ENCODE measurements at places on chromosomes 6 and 20.

GRCh38 chr6:5215799-5216198, 45.0 kb downstream of the LYRM4 start:
- DNase-seq: no peak

DNA sequence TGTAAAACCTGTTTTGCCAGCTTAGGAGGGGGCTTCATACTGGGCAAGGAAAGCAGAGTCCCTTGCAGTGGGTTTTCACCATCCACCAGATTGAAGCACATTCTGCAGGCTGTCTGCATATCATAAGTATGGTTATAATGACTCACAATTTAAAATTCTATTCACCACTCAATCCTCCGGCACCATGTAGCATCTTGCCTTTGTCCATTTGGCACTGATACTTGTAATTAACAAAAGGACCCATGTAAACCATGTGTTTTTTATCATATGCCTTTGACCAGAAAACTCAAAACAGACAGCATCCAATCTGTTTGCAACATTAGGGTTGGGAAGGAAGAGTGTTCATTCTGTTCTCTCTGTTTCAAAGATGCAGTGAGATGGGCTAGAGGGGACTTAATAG, 3.0 kb downstream of the CD83 start:
- DNase-seq: no peak

DNA sequence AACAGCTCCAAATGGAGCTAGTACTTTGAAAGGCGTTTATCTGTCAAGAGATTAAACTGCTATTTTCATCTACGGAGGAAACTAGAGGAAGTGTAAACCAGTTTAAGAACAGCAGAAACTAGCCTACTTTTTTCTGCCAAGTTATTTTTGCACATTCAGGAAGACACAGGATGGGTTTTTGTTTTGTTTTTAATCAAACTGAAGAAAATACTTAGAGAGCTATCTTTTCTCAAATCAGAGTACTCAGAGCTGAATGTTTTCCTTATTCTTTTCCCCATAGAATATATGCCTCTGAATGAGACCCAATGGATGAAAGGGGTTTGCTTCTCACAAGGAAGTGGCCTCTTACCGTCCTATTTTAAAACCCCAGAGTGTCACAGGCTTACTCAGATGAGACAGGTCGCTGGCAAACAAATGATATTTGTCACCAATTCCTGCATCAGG, 538.5 kb downstream of the CD83 start:
- DNase-seq: no peak

DNA sequence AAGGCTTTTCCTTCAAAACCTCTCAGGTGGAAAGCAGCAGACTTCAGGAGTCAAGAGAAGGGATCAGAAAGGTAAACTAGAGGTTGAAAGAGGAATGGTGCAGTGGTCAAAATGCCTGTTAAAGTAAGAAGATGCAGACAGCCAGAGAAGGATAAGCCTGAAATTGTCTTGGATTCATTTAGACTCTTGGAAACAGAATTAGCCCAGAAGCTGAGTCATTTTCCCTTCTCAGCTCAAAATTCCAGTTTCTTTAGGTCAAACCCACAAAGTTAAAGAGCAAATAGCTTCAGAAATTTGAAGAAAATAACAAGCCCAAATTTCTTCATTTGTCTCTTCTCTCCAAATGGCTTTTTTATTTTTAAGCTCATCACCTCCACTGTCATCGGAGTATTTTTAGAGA, 73.9 kb downstream of the DHX35 start:
- DNase-seq: no peak

GRCh38 chr6:71324194-71324785, 35.7 kb downstream of the OGFRL1 start:
- DNase-seq: no peak

GRCh38 chr6:74015427-74015826, 319.4 kb downstream of the CD109 start:
- no peak for DNase-seq

Data from G401 (cell line).